ENCODE measurements at places on chromosomes 16 and 17.

GRCh38 chr17:83109793-83110645 lies 30.6 kb downstream of the METRNL start:
- no peak for DNase-seq

GRCh38 chr16:17283016-17283415 lies 187.7 kb downstream of the XYLT1 start:
- no peak for DNase-seq

DNA sequence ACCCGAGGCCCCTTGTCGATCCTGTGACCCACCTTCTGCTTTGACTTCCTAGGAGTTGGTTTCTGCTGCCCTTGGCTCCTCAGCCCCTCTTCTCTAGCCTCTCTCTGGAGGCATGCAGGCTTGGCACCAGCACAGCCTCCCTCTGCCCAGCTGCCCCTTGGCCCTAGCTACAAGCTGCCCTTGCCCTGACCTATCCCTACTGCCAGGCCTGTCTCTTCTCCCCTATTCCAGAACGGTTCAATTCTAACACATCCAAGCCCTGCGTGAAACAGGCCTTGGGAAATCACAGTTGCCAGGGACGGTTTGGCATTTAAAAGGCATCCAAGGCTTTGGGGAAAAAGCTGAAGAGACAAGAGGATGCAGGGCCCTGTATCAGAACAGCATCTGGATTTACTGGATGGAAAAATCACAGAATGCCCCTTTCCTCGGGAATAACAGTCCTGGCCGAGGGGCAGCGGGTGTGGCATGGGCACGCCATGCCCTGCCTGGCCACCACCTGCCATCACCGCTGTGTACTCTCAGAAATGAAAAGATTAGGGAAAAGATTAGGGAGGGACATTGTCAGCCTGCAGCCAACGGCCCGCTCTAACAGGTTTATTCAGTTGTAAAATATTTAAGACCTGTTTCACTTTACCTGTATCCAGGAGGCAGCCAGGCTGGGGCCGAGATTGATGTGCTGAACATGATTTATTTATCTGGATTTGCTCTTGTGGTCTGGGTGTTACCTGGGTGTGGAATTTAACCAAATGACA lies 15.8 kb downstream of the RAI1 start:
- DNase-seq: no peak

- DNase-seq: no peak
Measured at GRCh38 chr16:2777231-2777902, at the start of gene ELOB. TSS of gene ELOB (minus strand) at chr16:2777280. CDS start at chr16:2777239, 41 bp downstream.

GRCh38 chr17:82710499-82711232 lies 5.8 kb upstream of the FN3KRP start:
- no peak for DNase-seq

DNA sequence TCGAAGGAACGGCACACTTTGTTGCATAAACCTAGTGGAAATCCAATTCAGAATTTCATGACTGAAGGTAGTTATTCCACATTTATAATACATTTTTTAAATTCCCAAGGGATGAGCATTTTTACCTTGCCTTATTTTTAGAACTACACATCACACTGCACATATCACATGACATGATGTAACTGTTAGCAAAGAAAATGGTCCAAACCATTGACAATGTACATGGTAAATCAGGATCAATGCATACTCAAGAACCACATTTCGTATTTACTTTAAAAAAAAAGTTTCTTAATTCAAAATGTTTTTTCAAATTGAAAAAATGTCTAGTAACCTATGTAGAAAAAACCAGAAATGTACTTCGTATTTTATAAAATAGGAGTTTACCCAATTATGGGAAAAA lies 2.5 kb downstream of the KANSL1 start:
- no peak for DNase-seq

- no peak for DNase-seq
Measured at GRCh38 chr16:26733710-26734109, 333.0 kb upstream of the C16orf82 start.

- no peak for DNase-seq
Measured at GRCh38 chr17:67164302-67164701, 80.7 kb downstream of the HELZ start.

DNA sequence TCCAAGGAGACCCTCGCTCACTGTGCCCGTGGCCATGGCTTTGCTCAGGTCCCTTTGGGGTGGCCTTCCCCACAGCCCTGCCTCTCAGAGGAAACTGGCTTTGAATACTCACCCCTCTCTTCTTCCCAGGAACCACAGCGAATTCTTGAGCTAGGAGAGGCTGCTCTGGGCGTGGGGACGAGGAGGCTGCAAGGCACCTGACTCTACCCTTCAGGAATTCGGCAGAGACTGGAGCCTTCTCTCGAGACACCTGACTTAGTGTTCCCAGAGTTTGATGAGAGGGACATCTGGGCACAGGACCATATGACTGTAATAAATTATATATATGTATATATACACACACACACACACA lies 6.2 kb downstream of the LLGL2 start:
- DNase-seq: no peak

- DNase-seq: no peak
Measured at GRCh38 chr16:73166947-73167550, 119.1 kb upstream of the ZFHX3 start.

GRCh38 chr16:66222756-66223155 lies 143.7 kb upstream of the CDH5 start:
- DNase-seq: no peak

DNA sequence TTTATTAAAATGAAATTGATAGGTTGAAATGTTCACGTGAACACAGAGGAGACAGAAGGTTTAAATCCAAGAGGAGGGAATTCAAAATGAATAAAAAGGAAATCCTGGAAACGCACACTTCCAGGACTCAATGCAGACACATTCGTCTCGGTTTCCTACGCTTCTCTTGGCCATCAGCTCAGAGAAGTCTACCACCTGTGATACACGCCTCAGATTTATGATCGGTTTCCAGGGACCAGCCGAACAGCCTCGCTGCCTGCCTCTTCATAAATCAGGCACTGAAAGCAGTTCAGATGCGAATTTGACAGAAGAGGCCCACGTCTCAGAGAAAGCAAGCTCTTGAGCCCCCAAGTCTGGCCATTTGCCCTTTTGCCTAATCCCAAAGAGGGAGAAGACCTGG lies 125.5 kb upstream of the IRX3 start:
- no peak for DNase-seq

Data from brain pericyte (primary cell).